ENCODE measurements at places on chromosomes 6 and 20. TPM values are rescaled to one million over a fixed set of nuclear protein-coding genes. Genes with fewer than 3 reads are reported as not detected.

SLC17A9 gene
- polyA plus RNA-seq = 0.29 TPM

TMEM217 gene
- 0.60 TPM for polyA plus RNA-seq

STXBP5 gene
- polyA plus RNA-seq = 3.6 TPM

IL17A gene
- not detected for polyA plus RNA-seq

MICA gene
- 63.8 TPM for polyA plus RNA-seq

CALHM5 gene
- 0.10 TPM for polyA plus RNA-seq

BIRC7 gene
- polyA plus RNA-seq = not detected

HLA-DQA1 gene
- polyA plus RNA-seq = not detected

SPACA1 gene
- polyA plus RNA-seq = not detected

GNAS-AS1 gene
- polyA plus RNA-seq = 0.16 TPM

AKAP7 gene
- polyA plus RNA-seq = 2.6 TPM

Data from foreskin keratinocyte (primary cell).